PC-9 (cell line): ENCODE measurements at places on chromosomes 2 and 18. TPM values are rescaled to one million over a fixed set of nuclear protein-coding genes. Genes with fewer than 3 reads are reported as not detected.
A peak's percentile ranks its signal among the peaks of the same experiment; 100 is the strongest.

DNA sequence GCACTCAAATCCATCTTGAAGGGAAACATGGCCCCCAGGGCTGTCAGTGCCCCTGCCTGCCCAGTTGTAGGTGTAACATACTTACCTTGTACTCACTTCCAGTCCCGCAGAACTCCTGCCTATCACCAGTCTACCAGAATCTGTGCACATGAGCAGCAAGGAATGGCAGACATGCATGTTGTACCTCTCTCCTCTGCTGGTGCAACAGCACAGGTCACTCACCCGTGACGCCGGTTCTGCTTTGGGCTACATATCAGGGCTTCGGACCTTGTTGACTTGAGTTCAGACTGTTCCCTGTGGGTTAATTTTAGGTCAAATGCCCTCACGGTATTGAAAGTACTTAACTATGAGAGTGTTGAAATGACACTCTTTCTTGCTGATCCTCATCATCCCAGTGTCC is 215.7 kb downstream of the TPGS2 start:
- H3K4me3 ChIP-seq, result no peak overlapping the region
- H3K27me3 ChIP-seq, result no peaks in the 10 kb centered on the region
- H3K4me1 ChIP-seq, result no peaks in the 10 kb centered on the region
- no peaks in the 10 kb centered on the region for H3K36me3 ChIP-seq

DNA sequence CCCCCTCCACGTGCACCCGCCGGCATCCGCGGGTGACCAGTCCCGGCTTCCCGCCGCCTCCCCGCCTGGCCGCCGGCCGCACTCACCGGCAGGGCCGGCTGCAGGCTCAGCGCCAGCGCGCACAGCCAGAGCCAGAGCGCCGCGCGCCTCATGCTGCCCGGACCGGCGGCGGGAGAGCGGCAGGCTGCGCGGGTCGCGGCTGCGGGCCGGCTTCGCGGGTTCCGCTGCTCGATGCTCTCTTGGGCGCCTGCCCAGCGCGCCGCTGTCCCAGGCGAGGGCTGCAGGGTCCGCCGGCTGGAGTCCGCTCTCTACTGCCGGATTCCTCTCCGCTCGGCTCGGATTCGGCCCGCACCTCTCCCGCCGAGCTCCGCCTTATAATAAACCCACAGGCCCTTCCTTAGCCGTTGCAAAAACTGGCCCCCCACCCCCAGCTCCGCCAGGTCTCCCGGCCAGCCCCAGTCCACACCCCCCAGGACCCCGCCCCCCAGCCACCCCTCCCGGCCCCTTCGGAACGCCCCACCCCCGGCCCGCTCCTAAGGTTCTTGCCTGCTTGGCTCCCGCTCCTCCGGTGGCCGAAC is at the start of gene SDC1:
Gene SDC1 (minus strand): TSS at position 415 of the 578 bp plus-strand sequence. CDS start 263 bp downstream, at position 152.
- H3K36me3 ChIP-seq, result no peaks in the 10 kb centered on the region
- no peaks in the 10 kb centered on the region for H3K27me3 ChIP-seq
- H3K4me1 ChIP-seq, result peaks cover 36% of the 10 kb centered on the region
- H3K27ac ChIP-seq, result peak within 1 kb of the TSS; percentile 61
- H3K4me3 ChIP-seq, result peak within 1 kb of the TSS; percentile 93

- peaks cover 50% of the 10 kb centered on the region for H3K4me1 ChIP-seq
- H3K4me3 ChIP-seq, result peak overlapping the region; percentile 81
- no peak for DNase-seq
- H3K27me3 ChIP-seq, result no peaks in the 10 kb centered on the region
Measured at GRCh38 chr18:74291472-74291770, 342 bp downstream of the CYB5A start.

DNA sequence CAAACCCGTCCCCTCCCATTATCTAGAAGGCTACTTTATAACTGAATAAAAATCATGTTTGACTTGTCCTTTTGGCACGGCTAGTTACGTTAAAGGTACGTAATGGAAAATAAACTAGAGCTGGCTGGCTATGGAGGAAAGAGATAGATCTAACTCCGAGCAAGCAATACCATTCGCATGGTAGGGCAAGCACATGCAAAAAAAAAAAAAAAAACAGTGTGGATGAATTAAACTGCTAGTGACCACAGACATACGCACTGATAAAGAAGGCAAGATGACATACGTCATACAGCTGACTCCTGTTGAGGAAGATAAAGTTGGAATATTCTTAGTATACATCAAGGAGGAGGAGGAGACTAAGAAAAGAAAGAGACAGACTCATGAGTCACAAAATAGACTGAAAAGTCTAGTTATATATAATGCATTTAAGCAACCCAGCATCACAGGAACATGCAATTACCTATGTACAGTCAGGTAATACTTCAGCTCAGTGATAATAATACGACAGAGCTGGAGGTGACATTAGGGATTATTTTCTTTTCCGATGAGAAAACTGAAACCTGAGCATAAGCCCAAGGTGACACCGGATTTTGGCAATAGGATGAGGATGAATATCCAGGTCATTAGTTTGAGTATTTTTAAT is 37.9 kb upstream of the NARS1 start:
- no peak overlapping the region for H3K4me3 ChIP-seq
- no peaks in the 10 kb centered on the region for H3K27me3 ChIP-seq
- DNase-seq, result no peak
- H3K36me3 ChIP-seq, result peaks cover 21% of the 10 kb centered on the region

DNA sequence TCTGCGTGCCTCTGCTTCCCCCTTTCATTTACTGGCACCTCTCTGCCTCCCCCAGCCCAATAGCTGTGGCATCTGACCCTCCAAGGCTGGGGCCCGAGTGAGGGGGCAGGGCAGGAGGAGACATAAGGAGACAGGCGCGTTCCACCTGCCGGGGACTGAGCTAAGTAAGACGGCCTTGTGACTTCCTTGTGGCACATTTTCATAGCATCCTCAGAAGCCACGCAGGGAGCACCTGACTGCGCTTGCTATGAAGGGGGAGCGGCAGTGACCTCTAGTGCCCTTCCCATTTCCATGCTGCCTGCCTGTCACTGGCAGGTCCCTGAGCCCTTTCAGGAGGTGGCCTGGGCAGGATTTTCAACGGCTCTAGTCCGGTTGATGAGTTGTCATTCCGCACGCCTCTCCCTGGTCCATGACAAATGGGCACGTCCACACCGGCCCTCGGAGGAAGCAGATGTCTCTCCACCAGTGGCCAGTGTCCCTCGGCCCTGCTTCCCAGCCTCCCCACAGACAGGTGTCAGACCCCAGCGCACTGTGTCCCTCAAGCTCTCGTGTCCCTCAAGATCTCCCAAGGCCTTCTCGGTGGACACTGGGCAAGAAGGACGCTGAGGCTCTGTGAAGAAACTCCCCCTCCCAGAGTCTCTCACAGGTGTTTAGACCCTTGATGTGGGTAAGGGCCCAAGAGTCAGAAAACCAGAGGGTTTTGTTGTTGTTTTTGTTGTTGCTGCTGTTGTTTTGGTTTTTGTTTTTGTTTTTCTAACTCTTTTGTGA is 42.7 kb downstream of the CYP26B1 start:
- no peak for DNase-seq
- H3K4me3 ChIP-seq, result no peak overlapping the region
- no peak overlapping the region for H3K27ac ChIP-seq
- H3K27me3 ChIP-seq, result no peaks in the 10 kb centered on the region
- no peaks in the 10 kb centered on the region for H3K36me3 ChIP-seq

DNA sequence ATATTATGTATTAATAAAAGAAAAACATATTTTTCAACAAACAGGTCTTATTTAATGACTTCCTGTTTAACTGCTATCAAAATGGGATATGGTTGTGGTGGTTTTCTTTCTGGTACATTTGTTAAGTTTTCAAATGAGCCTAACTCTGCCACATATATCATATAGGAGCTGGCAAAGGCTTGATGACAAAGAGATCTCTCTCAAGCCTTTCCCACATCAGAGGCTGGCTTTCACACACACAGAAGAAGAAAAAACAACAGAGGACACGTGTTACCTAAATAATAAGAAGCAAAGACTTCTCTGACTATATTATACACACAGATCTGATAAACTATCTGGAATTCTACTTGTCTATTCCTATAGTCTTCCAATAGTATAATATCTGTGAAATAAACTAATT is 46.1 kb downstream of the CFAP36 start:
- H3K27ac ChIP-seq, result no peak overlapping the region
- DNase-seq, result no peak
- H3K4me3 ChIP-seq, result no peak overlapping the region
- H3K4me1 ChIP-seq, result no peaks in the 10 kb centered on the region

DNA sequence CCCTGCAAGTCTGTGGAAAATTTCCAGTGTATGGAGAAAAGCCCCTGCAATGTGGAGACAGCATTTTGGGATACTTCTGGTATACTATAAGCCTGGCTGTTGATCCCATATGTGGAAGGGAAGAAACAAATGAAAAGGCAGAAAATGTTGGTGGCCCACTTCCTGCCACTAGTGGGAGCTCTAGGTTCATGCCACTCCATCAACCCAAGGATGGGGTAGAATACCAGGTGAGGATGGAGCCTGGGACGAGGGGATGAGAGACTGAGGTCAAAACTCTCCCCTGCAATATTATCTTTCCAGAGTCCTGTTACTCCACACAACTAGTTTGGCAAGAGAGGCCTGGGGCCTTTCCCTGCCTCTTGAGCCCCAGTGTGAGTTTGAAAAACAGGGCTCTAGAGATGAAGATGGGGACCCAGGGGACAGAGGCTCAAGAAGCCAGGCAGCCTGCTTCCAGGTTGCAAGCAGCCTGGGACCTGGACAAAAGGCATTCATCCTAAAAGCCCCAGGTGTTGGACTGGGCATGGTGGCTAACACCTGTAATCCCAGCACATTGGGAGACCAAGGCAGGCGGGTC is 31.9 kb downstream of the BMP10 start:
- no peak for DNase-seq
- no peaks in the 10 kb centered on the region for H3K36me3 ChIP-seq
- H3K27me3 ChIP-seq, result no peaks in the 10 kb centered on the region
- H3K4me1 ChIP-seq, result no peaks in the 10 kb centered on the region

DNA sequence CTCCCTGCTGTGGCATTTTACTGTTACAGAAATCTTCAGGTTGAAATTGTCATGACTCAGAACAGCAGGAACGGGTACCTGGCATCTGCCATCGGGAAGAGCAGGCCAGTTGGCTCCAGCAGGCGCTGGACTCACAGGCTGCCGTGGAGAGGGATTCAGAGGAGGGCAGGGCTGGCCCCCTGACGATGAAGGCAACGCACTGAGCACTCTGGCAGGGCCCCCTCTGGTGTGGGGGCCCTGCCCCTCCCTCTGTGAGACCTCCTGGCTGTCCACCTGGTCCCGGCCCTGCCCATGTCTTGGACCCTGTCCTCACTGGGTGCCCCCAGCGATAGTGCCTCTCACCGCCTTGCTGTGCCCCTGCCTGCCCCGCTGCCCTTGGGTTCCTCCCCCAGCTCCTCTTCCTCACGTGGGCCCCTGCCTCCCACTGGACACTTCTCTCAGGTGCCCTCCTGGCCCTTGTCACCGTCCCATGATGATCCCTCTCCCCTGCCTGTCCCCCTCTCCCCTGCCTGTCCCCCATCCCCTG is 23.3 kb upstream of the ALLC start:
- no peak for DNase-seq
- no peak overlapping the region for H3K4me3 ChIP-seq
- H3K36me3 ChIP-seq, result no peaks in the 10 kb centered on the region
- no peaks in the 10 kb centered on the region for H3K4me1 ChIP-seq
- no peak overlapping the region for H3K27ac ChIP-seq
- H3K27me3 ChIP-seq, result no peaks in the 10 kb centered on the region

GRCh38 chr2:158783923-158784322 is 11.2 kb upstream of the DAPL1 start:
- no peaks in the 10 kb centered on the region for H3K4me1 ChIP-seq
- H3K4me3 ChIP-seq, result no peak overlapping the region
- no peak for DNase-seq
- H3K36me3 ChIP-seq, result no peaks in the 10 kb centered on the region
- H3K27me3 ChIP-seq, result no peaks in the 10 kb centered on the region

GRCh38 chr18:45569566-45570275 is 45.6 kb upstream of the SLC14A2 start:
- no peak overlapping the region for H3K27ac ChIP-seq
- no peaks in the 10 kb centered on the region for H3K36me3 ChIP-seq
- DNase-seq, result no peak
- H3K4me1 ChIP-seq, result no peaks in the 10 kb centered on the region

DNA sequence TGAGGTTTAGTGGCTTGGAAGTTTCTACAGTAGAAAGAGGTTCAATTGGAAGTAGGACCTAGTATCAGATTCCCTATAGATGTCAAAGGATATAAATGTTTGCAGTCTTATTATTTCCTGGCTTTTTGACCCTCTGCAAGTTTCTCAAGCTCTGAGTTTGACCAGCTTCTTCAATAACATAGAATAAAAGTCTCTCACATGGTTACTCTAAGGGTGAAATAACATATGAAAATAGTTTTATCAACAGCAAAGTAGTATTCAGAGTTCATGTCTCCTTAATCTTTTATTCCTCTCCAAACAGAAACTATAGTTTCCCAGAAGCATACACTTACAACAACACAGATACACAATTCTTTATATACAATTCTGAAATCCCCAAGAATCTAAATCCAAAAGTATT is 132.9 kb upstream of the RND3 start:
- H3K27me3 ChIP-seq, result no peaks in the 10 kb centered on the region
- no peaks in the 10 kb centered on the region for H3K36me3 ChIP-seq
- peaks cover 17% of the 10 kb centered on the region for H3K4me1 ChIP-seq
- no peak overlapping the region for H3K4me3 ChIP-seq
- no peak for DNase-seq
- H3K27ac ChIP-seq, result peak overlapping the region; percentile 33; the same call in 1 of the 2 replicates

DNA sequence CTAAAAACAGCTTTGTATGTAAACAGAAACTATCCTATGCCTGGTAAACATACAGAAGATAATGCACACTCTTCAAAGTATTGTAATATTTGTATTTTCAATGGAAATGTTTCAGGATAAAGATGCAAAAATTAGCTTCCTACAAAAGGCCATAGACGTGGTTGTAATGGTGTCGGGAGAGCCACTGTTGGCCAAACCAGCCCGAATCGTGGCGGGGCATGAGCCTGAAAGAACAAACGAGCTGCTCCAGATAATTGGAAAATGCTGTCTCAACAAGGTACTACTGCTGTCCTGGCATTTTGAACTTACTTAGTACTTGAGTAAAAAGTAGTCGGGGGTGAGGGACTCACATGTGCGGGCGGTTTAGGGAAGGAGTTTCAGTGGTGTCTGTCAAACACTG is 5.4 kb downstream of the TRAF3IP1 start:
- no peak overlapping the region for H3K27ac ChIP-seq
- no peak overlapping the region for H3K4me3 ChIP-seq
- H3K36me3 ChIP-seq, result peaks cover 20% of the 10 kb centered on the region
- no peak for DNase-seq
- H3K27me3 ChIP-seq, result no peaks in the 10 kb centered on the region

DNA sequence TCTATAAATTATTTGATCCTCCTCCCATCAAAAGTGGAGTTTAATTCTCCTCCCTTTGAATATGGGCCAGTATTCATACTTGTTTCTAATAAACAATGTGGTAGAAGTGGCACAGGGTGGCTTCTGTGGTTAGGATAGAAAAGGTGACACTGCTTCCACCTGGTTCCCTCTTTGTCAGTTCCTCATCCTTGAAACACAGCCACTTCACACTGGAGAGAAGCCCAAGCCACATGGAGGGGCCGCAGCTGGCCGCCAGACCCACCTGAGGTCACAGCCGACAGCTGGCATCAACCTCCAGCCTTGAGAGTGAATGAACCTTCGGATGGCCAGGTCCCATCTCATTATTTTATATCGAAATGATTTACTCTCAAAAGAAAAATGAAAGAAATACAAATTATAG is 27.5 kb upstream of the SLC66A3 start:
- H3K27me3 ChIP-seq, result no peaks in the 10 kb centered on the region
- H3K36me3 ChIP-seq, result no peaks in the 10 kb centered on the region
- H3K4me3 ChIP-seq, result no peak overlapping the region
- DNase-seq, result no peak
- H3K4me1 ChIP-seq, result peaks cover 23% of the 10 kb centered on the region

GRCh38 chr2:123077101-123077500 is 948.0 kb upstream of the CNTNAP5 start:
- no peak for DNase-seq
- H3K4me3 ChIP-seq, result no peak overlapping the region
- H3K4me1 ChIP-seq, result no peaks in the 10 kb centered on the region; the same call in 1 of the 2 replicates
- H3K27me3 ChIP-seq, result no peaks in the 10 kb centered on the region

Gene PSMA8
- total RNA-seq, result not detected in 2 replicates

Gene TUBA4B
- not detected in 2 replicates for total RNA-seq

Gene B3GNT7
- 14.0 and 25.8 TPM in 2 replicates for total RNA-seq

Gene MTX2
- total RNA-seq, result 48.5 and 53.9 TPM in 2 replicates

Gene KCNJ13
- total RNA-seq, result not detected in 2 replicates
